ENCODE measurements at places on chromosomes 2 and 18.

GRCh38 chr2:196341277-196341841, 170.0 kb upstream of the STK17B start:
- no peak for DNase-seq

GRCh38 chr2:54106631-54107454, 8.6 kb upstream of the ACYP2 start:
- no peak for DNase-seq

- no peak for DNase-seq
These were observed 10.5 kb upstream of the TMSB10 start for GRCh38 chr2:84894758-84895520.

GRCh38 chr2:207483477-207483876, 46.3 kb upstream of the CREB1 start:
- no peak for DNase-seq

- DNase-seq = no peak
These were observed 776 bp upstream of the KLF7 start for GRCh38 chr2:207166349-207167098.

- DNase-seq = no peak
These were observed 62.7 kb downstream of the BIN1 start for GRCh38 chr2:127044165-127044718.

- DNase-seq = no peak
These were observed 42.8 kb downstream of the PPP4R1 start for GRCh38 chr18:9571546-9571945.

GRCh38 chr2:159146996-159147666, 139.4 kb downstream of the WDSUB1 start:
- no peak for DNase-seq

GRCh38 chr2:226159875-226160479, 639.6 kb downstream of the IRS1 start:
- no peak for DNase-seq

DNA sequence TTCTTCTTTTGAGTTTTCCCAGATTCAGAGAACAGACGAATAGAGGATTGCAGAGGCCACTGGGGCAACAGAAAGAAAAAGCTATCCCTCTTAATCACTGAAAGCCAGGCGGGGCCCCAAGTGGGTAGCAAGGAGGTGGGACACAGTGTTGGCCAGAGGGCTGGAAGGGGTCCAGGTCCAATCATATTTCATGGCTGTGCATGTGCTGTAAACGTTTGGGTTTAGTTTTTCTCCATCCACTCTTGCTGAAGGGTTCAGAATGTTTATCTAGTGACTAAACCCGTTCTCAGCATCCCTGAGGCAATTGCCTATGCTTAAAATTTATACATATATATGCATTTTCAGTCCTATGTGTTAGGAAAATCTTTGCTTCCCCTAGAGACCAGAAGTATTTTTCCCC, 99.4 kb upstream of the EPHA4 start:
- no peak for DNase-seq

DNA sequence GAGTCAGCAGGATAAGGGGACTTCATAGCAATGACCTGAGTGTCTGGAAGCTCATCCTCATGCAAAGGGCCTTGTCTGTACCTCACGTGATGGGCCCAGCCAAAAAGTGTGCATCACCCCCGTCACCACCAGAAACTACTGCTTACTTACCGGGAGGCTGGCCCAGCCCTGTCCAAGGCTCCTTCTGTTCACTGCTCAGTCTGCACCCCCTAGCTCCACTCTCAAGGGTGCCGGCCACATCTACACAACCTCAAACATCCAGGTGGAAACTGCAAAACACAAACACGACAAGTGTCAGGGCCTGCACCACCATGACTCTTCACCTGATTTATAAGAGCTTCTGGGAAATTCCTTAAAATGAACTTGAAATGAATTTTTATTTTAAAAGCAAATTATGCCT, 55.1 kb downstream of the ADD2 start:
- no peak for DNase-seq

GRCh38 chr2:74762789-74763188, 71.1 kb upstream of the HK2 start:
- no peak for DNase-seq

DNA sequence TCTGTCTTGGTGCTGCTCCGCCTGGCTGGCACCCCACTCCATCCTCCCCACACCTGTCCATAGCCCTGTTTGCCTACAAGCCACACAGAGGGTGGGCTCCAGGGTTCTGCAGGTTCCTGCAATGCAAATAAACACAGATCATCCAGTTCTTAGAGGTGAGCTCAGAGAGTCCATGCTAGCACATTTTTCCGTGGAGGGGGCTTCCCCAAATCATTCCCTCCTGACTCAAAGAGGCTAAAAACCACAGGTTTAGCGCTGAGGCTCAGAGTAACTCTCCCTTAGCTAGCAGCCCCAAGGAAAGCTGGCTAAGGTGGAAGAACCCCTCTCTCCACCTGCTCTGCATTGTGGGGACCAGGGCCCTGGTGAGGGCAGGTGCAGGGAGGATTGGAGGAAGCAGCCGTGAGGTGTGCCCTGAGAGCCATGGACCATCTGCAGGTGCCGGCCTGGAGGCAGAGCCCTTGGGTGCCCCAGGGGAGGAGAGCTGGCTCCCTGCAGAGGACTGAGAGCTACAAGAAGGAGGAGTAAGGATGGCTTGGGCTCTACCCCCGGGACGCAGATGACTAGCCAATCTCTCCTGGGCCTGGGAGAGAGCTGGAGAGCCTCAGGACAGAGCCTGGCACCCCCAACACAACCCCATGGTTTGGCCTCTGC, 23.8 kb upstream of the TEX44 start:
- DNase-seq = no peak

DNA sequence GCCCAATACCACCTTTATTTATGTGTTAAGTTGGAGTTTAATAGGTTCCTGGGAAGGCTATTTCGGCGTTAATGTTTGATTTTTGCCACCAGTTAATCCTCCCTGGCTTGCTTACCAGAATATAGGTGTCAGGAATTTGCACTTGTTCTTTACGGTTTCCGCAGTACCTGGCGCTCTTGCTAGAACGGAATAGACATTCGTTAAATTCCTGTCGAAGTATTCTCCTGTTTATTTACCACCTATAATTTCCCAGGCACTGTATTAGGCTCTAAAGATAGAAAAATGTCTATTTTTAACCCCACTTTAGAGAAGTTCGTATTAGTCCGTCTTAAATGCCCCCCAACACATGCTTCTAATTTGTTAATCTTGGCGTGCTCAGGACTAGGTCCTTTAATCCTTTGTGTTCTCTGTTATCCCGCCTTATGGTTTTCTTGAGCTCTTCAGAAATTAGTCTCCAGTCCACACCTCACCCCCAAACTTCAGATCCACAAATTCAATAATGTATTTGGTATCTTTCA, 575 bp downstream of the CCDC150 start:
- DNase-seq = no peak

Measured in AG04449 (cell line).